ENCODE measurements at places on chromosomes 3 and 15. TPM values are rescaled to one million over a fixed set of nuclear protein-coding genes. Genes with fewer than 3 reads are reported as not detected.

Gene PPP1R14D
- 0.69 TPM for polyA plus RNA-seq

Gene ZPLD1
- polyA plus RNA-seq = 0.62 TPM

Gene GMPS
- 62.8 TPM for polyA plus RNA-seq

DNA sequence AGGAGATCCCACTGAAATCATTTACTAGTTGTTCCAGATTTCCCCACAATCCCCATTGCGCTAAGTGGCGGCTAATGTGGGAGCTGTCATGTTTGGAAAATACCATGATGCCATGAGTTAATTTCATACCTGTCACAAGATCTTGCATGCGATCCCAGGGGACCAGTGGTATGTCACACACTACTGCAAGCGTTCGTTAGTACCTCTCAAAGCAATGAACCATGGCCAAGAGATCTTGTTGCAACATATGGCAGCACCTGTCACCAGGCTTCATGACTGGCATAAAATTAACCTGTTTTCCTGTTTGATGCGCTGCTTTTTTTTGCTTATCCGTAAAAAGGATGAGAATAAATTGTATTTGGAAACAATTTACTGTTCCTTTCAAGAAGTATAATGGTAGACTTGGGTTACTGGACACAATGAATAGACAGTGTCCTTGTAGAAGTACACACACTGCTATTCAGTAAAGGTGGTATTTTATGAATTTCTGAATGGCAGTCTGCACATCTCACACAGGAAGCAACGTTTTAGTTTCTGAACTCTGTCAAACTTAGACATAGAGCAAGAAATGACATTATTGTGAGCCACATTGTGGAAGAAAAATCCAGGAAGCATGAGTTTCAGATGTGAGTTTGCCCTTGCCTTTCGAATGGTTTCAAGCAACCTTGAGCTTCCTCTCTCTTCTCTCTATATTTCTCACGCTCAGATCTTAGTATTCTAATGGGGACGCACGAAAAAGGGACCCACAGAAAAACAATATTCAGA, 81.9 kb downstream of the CHL1 start:
- DNase-seq = no peak

DNA sequence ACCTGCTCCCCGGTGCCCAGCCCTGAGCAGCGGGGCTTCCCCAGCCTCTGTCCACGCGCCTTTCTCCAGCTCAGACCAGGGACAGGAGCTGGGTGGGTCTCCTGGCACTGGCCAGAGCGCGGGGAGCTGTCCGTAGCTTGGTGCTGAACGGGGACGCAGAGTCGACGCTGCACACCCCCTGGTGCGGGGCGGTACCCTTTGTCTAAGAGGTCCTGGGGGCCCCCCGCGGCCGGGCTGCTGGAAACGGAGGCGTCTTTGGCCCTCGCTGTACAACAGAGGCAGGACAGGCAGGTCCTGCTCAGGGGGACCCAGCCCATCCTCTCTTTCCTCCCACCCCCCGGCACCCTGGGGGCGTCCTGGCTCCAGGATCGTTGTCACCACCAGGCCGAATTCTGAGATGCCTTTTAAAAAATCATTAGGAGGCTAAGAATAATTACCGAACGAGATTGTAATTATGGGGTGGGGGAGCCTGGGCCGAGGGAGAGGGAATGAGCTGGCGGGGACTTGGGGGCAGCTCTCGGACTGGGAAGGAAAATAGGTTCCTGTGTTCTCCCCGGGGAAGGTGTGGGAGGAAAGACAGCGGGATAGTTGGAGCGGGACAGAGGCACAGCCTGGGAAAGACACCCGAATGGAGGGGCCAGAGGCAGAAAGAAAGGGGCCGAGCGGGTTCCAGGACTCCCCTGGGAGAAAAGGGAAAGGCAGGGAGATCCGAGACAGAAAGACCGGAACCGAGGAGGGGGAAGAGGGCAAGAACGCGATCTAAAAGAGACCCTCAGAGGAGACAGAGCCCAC, 4.1 kb upstream of the SKOR1 start:
- DNase-seq = no peak

DNA sequence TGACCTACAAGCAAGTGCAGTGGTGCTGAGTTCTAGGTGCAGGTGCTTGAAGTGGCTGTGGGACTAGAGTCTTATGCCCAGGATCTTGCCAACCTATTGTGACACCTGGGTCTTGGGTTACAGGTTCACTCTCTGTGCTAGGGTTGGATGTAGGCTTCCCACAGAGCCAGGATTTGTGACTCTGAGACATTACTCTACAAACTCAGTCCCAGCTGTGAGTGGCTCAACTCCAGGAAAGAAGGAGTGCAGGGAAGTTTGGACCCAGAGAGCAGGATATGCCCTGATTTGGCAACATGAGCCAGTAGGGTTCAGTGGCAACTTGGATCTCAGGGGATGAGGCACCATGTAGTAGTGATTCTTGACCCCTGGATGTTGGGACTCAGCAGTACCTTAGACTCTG, 182.2 kb downstream of the LPP start:
- DNase-seq = no peak

- no peak for DNase-seq
These were observed 94.7 kb downstream of the STAG1 start for GRCh38 chr3:136657526-136657925.

- no peak for DNase-seq
These were observed 219.9 kb downstream of the OPA1 start for GRCh38 chr3:193812791-193813500.

Gene SNTN
- polyA plus RNA-seq = not detected

- DNase-seq = no peak
These were observed 73.9 kb upstream of the TMEM108 start for GRCh38 chr3:132964266-132964665.

DNA sequence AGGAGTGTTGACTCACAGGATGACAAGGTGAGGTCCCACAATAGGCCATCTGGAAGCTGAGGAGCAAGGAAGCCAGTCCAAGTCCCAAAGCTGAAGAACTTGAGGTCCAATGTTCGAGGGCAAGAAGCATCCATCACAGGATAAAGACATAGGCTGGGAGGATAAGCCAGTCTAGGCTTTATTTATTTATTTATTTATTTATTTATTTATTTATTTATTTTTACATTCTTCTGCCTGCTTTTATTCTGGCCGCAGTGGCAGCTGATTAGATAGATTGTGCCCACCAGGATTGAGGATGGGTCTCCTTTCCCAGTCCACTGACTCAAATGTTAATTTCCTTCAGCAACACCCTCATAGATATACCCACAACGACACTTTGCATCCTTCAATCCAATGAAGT, 472.2 kb upstream of the DPPA4 start:
- no peak for DNase-seq

DNA sequence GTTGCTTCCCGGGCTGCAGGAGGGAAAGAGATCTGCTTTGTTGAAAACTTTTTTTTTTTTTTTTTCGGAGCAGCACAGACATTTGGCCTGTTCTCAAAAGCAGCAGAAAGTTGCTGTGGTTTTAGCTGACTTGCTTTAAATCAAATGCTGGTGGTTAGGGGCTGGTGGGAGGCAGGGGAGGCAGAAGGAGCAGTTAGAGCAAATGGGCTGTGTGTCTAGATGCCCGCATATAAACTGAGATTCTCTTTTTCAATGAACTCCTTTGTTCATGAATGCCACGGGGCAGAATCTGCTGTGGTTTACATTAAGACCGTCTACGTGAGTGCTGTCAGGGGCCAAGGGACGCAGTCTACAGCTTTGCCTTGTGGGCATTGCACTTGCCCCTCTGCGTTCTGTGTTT, 95.9 kb downstream of the FLNB start:
- DNase-seq = no peak

DNA sequence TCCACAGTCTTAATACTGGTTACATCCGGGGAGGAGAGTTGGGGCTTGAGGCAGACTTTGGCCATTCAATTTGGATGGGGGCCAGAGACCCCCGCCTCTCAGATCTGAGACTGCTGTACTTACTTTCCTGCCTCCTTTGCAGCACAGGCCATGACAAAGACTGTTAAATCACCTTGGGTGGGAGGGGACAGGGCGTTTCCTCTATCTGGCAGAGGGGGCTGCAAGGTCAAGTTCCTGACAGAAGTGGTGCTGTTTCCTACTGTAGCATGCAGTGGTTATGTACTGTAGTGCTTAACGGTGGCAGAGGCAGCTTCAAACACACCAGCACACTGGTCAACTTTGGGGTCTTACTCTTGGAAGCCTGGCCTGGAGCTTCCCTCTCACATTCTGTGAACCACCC, 261.2 kb upstream of the LRRFIP2 start:
- no peak for DNase-seq

- DNase-seq = no peak
These were observed 3.2 kb downstream of the XCR1 start for GRCh38 chr3:46024131-46024530.

Gene HGD
- polyA plus RNA-seq = 90.1 TPM

GRCh38 chr3:141044695-141045641, 6.2 kb upstream of the SPSB4 start:
- no peak for DNase-seq

DNA sequence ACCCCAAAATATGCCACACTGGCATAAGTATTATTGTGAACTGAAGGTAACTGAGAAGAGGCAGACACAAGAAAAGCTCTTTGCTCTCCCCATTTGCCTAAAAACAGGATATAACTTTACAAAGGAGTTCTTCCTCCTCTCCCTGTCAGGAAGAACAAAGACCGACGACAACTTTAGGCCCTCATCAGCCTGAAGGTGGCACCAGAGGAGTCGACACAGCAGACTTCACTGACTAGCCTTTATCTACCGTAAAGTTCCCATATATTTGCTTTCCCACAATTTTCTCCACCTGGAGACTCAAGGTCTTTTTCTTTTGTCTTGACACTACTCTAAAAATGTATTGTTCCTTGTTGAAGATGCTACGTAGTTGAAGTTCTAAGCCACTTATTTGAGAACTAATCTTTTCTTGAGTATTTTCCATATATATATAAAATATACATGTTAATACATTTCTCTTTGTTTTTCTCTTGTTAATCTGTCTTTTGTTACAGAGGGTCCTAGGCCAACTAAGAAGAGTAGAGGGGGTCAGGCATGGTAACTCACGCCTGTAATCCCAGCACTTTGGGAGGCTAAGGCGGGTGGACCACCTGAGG, 16.2 kb upstream of the XIRP1 start:
- peak; percentile 52 for DNase-seq
